Hypothalamus (tissue), 51 donors: ENCODE measurements at places on chromosomes 16 and 17.

DNA sequence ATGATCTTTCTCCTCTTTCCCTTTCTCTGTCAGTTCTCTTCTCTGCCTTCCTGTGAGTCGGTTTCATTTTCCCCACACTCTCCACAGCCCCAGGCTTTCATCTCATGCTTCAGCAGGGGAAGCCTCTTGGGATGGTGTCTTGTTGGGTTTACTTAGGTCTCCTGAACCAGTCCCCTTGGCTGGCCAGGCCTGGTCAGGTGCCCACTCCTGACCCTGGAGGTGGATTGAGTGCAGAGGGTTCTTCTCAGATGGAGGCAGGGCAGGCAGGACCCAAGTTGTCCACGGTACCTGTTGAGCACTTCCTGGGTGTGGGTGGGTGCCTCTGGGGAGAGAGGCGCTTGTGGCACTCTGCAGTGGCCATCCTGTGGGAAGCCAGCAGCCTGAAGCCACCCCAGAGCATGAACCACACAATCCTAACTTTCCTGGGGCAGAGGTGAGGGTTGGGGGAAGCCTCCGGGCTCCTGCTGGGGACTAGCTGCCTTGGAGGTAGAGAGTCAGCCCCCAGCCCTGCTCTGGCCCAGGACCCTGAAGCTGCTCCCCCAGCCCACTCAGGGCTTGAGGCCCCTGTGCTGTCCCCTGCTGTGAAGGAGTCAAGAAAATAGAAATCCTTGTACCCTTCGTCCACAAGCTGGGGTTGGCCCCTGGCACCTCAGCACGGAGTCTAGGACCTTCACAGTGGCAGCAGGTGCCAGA is 2.0 kb upstream of the RAP1GAP2 start:
- DNase-seq = no peak

GRCh38 chr17:55845385-55845784 is 94.5 kb downstream of the PCTP start:
- DNase-seq = no peak

GRCh38 chr17:43578404-43578698 is 32.2 kb upstream of the ETV4 start:
- no peak for DNase-seq

DNA sequence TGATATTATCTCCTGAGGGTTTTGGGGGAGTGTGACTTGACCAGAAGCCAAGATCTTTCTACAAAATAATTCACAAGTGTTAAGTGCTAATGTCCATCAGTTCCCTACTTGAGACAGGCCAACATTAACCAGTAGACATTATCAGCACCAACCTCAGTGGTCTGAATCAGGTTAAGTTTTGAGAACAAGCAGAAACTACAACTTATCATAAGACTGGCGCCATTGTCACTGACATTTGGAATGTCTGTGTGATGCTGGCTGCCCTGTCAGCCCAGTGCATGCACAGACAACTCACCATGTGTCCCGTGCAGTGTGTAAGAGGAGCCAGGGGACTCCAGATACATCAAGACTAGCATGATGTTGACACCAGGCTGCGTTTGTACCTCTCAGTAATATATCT is 76.8 kb downstream of the CCDC182 start:
- no peak for DNase-seq

DNA sequence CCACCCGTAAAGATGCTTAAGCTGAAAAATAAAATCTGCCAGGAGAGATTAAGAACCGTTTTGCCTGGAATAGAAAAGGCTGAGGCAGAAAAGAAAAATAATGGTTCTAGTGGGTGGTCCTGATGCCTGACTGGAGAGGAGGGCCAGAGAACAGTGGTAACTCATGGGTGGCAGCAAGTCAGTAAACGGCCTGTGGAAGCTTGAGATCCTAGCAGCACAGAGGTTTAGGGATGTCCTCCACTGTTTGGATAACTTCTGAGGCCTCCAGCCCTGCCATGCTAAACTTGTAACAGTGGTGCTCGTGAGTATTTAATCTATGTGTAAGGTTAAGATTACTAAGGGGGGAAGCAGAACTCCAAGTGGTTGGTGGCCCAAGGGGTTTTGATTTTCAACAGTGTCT is 21.2 kb upstream of the PHAF1 start:
- DNase-seq = no peak
